ENCODE measurements at places on chromosomes 12 and 14.

DNA sequence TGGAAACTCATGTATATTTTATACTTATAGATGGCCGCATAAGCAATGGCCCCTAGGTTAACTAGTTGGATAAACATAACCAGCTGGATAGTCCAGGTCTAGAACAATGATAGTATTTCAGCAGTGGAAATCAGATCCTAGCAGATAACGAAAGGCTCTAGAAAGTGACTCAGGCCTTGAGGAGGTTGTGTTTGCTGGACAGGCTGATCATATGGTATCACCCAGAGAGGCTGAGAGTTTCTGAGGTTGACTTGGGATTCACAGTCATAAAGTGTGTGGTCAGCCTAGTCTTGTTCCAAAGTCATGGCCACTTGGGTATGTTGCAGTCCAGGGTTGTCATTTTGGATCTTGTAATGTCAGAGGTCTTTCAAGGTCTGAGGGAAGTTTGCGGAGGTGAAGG, 16.8 kb downstream of the FLVCR2 start:
- DNase-seq: no peak

- no peak for DNase-seq
Observed at GRCh38 chr12:45668641-45669040, 60.9 kb upstream of the ARID2 start.

- no peak for DNase-seq
Observed at GRCh38 chr12:103105971-103106597, 148.6 kb downstream of the ASCL1 start.

GRCh38 chr12:127728729-127729128, 538.2 kb upstream of the TMEM132C start:
- DNase-seq: no peak

- no peak for DNase-seq
Observed at GRCh38 chr14:72682188-72682587, 211.7 kb downstream of the DPF3 start.

DNA sequence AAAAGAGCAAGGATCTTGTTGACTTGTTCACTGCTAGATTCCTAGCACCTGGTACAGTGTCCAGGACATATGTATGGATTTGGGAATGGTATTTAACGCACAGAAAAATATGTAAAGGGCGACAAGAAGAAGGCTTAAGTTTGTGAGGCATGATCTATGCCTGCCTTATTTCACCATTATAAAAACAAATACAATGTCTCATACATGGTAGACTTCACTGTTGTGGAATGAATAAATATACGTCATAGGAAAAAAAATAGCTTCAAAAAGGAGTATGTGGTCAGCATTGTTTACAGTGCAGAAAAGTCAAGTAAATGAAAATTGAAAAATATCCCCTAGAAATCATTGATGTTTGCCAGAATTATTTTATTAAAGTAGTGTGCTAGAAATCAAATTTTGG, 30.0 kb downstream of the HCFC2 start:
- DNase-seq: no peak

- no peak for DNase-seq
Observed at GRCh38 chr12:11717519-11717961, 68.1 kb downstream of the ETV6 start.

GRCh38 chr14:66268802-66269334, 217.3 kb upstream of the CCDC196 start:
- DNase-seq: no peak

- DNase-seq: no peak
Observed at GRCh38 chr12:45050751-45051571, at the start of gene DBX2. Gene DBX2, minus strand, starts transcription at chr12:45051099. Its CDS starts 172 bp downstream, at chr12:45050927.

GRCh38 chr14:31510222-31510621, 22.4 kb upstream of the GPR33 start:
- DNase-seq: no peak
